ENCODE measurements at places on chromosomes 2 and 18. TPM values are rescaled to one million over a fixed set of nuclear protein-coding genes. Genes with fewer than 3 reads are reported as not detected.

Gene DTNA
- 16.9 TPM for total RNA-seq

DNA sequence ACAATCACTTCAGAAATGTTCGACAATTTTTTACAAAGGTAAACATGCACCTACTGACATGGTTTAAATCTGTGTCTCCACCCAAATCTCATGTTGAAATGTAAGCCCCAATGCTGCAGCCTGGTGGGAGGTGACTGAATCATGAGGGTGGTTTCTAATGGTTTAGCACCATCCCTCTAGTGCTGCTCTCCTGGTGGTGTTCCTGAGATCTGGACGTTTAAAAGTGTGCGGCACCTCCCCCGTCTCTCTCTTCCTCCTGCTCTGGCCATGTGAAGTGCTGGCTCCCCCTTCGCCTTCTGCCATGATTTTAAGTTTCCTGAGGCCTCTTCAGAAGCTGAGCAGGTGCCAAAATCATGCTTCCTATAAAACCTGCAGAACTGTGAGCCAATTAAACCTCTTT, 28.3 kb downstream of the MAP3K2 start:
- DNase-seq, result no peak

Gene TMEM178A
- total RNA-seq, result 13.6 TPM

Gene FAM136A
- 81.0 TPM for total RNA-seq

GRCh38 chr18:77177009-77177408, 44.4 kb upstream of the MBP start:
- DNase-seq, result no peak

DNA sequence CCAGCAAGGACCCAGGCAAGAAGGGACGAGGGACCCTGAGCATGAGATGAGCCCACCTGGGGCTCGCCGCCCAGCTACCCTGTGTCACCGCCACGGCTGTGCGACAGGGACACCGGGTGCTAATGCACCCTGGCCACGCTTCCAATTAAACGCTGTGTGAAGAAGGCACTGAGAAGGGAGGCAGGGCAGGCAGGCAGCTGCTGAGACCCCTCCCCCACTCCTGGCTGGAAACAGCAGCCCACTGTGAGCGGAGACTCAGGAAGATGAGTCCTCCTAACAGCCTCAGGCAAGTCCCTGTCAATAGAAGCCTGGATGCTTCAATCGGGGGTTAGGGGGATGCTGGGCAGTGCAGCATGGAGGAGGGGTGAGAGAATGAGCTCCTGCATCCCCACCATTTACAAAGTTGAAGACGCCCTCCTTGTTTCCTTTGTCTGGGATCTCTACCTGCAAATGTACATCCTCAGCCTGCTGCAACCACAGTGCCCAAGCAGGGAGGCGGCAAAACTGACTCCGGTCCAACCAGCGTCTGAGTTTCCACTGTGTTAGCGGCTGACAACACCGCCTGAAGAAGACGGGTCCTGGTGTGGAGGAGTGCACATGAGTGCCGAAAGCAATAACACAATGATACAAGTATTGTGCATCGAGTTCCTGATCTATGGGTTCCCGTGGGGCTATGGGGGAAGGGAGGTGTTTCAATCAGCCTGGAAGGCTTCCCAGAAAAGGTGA, 12.8 kb downstream of the TMEM163 start:
- DNase-seq, result peak; percentile 54

Gene VWC2L
- total RNA-seq, result not detected

DNA sequence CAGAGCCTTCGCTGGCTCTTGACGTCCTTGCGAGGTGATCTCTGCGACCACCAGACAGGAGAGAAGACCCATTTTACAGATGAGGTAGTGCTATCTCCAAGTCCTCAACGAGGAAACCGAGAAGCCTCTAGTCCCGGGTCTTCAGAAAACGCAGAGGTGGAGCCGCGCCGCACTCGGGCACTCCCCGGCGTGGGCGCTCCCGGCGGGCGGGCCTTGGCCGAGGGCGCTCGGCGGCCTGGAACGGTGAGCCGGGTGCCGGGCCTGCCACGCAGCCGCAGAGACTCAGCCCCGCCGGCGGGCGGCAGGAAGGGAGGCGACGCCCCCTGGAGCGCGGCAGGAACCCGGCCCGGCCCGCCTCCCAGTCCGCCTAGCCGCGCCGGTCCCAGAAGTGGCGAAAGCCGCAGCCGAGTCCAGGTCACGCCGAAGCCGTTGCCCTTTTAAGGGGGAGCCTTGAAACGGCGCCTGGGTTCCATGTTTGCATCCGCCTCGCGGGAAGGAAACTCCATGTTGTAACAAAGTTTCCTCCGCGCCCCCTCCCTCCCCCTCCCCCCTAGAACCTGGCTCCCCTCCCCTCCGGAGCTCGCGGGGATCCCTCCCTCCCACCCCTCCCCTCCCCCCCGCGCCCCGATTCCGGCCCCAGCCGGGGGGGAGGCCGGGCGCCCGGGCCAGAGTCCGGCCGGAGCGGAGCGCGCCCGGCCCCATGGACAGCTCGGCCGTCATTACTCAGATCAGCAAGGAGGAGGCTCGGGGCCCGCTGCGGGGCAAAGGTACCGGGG, at the start of gene CTDSP1:
CTDSP1 (plus strand) TSS at position 478 of the 776 bp plus-strand sequence; CDS start at position 701, 223 bp downstream.
- DNase-seq, result peak; percentile 95

Gene ARL4C
- total RNA-seq, result 10.4 TPM

- peak; percentile 26 for DNase-seq
Observed at GRCh38 chr2:197075754-197076337, 149.3 kb upstream of the PGAP1 start.

DNA sequence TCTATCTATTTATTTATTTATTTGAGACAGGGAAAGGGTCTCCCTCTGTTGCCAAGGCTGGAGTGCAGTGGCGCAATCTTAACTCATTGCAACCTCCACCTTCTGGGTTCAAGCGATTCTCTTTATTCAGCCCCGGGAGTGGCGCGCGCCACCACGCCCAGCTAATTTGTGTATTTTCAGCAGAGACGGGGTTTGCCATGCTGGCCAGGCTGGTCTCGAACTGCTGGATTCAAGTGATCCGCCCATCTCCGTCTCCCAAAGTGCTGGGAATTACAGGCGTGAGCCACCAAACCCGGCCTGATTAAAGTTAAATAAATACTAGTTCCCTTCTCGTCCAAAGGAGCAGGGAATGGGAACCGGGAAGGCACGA, 4.2 kb upstream of the CTDSP1 start:
- DNase-seq, result no peak

GRCh38 chr2:169727065-169727464, 6.6 kb upstream of the KLHL23 start:
- peak; percentile 37 for DNase-seq

- DNase-seq, result no peak
Observed at GRCh38 chr2:241598061-241598460, 38.9 kb downstream of the THAP4 start.

GRCh38 chr2:30359644-30360167, 87.3 kb upstream of the LCLAT1 start:
- no peak for DNase-seq

GRCh38 chr2:16224298-16225045, 284.1 kb downstream of the MYCN start:
- no peak for DNase-seq

Gene CIB4
- total RNA-seq, result not detected

GRCh38 chr18:44700652-44701051, 20.0 kb downstream of the SETBP1 start:
- DNase-seq, result no peak

DNA sequence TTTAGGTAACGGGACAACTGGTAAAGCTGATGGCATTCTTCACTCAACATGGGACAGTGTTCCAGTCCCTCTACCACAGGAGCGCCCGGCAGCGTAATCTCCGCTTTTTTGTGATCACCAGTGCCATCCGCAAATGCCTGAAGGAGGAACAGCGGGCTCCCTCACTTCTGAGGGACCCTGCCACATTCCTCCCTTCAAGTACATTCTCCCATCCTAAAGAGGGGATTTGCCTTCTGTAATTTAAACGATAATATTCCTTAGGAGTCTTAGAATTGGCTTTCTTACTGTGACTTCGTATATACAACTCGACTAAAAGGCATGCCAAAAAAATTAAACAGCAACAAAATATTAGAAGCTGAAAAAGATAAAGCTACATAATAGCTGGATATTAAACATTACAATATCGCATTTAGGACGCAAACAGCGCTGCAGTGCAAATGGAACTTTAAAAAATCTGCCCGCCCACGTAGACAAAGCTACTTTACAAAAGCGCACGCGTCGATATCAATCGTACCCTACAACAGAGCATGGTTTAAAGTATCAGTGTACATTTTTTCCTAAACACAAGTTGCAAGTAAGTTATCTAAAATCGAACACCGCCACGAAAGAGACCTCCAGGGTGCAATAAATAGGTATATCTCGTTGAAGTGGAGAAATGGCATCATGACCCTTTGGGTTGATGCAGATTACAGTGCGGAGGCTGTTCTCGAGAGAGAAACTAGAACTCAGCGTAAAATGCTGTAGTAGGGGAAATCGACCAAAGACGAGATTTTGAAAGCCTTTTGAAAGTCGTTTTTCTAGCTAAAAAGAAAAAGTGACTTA, 2.3 kb upstream of the VSNL1 start:
- DNase-seq, result peak; percentile 48

GRCh38 chr2:191515551-191515950, 162.4 kb upstream of the NABP1 start:
- no peak for DNase-seq

Gene DNAH6
- total RNA-seq, result 0.18 TPM

DNA sequence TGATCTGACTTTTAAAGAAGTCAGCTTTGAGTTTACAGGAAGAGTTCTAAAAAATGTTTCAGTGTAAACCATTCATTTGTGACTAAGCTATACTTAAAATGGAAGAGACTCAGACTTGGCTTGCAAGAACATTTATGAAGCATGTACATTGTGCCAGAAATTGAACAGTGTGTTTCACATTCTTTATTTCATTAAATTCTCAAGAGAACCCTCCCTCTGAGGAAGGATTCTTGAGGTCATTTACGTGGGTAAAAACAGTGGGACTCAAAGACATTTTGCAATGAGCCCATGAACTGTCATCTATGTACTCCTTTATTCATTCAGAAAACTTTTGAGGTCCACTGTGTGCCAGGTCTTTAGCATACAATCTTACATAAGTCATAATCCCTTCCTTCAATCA, 143.6 kb upstream of the ZNF521 start:
- DNase-seq, result no peak

- no peak for DNase-seq
Observed at GRCh38 chr2:193837111-193837738, 1642.5 kb upstream of the TMEFF2 start.

GRCh38 chr2:130339885-130340745, 2.6 kb upstream of the IMP4 start:
- no peak for DNase-seq

Gene PRKAG3
- total RNA-seq, result not detected

DNA sequence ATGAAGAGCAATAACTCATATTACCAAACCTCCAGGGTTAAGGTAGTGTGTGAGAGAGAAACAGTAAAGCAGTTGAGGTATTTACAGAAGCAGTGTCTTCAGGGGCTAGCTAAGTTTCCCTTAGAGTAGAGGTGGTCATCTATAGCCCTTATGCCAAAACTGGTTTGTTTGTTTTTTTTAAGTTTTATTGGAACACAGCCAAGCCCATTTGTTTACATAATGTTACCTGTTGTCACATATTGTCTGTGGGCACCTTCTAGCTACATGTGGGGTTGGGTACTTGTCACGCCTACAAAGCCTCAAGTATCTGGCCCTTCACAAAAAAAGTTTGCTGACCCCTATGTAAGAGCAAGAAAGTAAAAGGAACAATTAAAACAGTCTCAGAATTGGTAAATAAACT, 39.4 kb downstream of the ACTR2 start:
- no peak for DNase-seq

- no peak for DNase-seq
Observed at GRCh38 chr2:207960911-207961310, 64.4 kb downstream of the PLEKHM3 start.

Gene CCDC74B
- total RNA-seq, result 3.4 TPM

DNA sequence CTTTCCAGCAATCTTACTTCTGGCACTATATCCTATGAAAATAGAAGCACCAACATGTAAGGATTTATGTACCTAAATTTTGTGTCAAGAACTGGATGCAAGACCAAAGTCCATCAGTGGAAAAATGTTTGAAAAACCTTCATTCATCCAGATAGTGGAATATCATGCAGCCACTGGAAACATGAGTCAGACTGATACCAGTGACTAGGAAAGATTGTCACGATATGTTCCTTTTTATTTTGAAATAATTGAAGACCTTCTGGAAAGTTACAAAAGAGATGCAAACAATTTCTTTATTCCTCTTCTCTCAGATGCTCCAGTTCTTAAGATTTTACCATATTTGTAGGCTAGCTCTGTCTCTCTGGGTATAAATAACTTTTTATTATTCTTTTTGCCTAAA, 40.5 kb upstream of the IL1R2 start:
- no peak for DNase-seq

Gene RGPD3
- total RNA-seq, result 0.11 TPM

DNA sequence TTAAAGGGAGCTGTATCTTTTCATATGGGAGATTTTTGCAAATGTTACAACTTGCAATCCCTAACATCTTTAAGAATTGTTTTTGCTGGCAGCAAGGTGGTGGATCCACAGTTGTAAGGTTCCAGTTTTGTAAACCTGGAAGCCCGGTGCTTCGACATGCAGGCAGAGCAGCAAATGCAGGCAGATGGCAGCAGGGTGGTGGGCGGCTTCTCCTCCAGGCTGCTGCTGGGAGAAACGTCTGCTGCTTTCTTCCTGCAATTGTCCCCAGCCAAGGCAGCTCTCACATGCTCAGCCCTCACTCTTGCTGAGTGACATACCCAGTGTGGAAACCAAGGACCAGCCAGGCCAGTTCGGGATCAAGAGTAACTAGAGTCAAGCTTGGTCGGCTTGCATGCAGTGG, 166.0 kb downstream of the SEPTIN10 start:
- no peak for DNase-seq

Gene AOX1
- 5.4 TPM for total RNA-seq

Gene MC2R
- total RNA-seq, result not detected

DNA sequence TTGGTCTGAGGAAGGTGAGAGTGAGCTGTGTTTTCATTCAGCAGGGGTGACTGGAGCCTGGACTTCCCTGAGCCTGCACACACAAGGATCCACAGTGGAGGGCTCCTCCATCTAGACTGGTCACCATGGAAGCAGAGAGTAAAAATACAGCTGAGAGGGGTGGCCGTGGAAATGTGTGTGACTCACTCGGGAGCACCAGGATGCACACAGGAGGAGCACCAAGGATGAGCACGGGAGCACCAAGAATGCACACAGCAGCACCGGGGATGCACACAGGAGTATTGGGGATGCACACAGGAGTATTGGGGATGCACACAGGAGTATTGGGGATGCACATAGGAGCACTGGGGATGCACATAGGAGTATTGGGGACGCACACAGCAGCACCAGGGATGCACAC, 365.2 kb upstream of the MYT1L start:
- DNase-seq, result no peak

Gene UGT1A3
- not detected for total RNA-seq

- no peak for DNase-seq
Observed at GRCh38 chr18:13261661-13262357, 43.2 kb downstream of the LDLRAD4 start.

DNA sequence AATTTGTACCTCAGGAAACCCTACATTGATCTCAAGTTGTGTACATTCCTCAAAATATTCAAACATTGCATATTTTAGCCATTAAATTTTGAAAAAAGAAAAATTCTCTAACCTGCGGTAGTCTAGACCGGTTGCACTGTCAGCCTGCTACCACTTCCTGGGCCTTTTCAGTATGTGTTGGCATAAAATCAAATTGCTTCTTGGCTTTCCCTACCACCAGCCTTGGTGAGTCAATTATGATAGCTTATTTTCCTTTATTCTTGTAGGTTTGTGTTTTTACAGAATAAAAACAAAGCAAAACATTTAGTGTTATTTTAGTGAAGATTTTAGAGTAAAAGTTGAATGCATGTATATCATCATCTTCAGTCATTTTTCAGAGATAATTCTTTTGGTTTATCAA, 61.2 kb downstream of the FAM171B start:
- DNase-seq, result no peak

- DNase-seq, result no peak
Observed at GRCh38 chr2:84301717-84302116, 157.4 kb downstream of the SUCLG1 start.

Gene EFR3B
- 8.9 TPM for total RNA-seq
